Vagina (tissue), 2 donors: ENCODE measurements at places on chromosomes 4 and X.

- no peak for DNase-seq
These were observed 24.5 kb downstream of the SLC25A43 start for GRCh38 chrX:119423631-119424030.

DNA sequence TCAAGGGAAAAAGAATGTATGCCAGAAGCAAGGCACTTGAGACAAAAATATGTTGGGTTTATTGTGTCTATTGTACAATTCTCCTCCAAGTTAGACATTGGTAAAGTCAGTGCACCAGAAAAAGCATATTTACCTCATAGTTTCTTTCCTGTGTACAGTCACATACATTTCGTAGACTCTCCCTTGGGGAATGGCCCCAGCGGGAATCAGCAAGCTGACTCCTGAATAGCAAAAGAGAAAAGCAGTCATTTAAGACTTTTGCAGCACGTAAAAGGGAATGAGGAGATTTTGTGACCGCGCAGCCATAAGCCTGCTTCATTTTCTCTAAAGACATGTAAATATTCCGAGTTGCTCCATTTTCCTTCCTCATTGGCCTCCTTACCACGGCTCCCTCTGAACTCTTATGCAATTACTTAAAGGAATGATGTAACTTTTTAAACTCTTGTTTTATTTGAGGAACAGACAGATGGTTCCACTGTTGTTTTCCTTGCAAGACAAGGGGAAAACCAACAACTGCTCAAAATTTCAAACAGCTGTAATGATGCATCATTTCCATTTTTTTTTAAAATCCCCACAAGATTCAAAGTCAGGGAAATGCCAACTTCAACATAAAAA lies 332.7 kb downstream of the UNC5C start:
- no peak for DNase-seq

DNA sequence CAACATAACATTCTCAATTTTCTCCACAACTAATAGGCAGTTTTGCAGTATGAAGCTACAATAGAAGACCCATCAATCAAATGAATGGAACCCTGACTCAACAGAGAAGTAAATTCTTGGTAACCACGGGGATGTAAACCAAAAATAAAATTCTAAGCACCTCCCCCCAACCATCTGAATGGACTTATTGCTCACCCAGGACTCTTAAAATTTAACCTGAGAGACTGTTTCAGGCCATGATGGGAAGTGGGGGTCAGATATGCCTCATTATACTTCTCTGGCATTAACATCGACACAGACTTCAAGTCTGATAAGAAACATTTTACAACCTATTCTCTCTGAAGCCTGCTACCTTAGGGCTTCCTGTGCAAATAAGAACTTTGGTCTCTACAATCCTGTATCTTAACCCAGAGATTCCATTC lies 620.9 kb downstream of the TLL1 start:
- DNase-seq: no peak

- DNase-seq: no peak
These were observed 8.8 kb downstream of the PLA2G12A start for GRCh38 chr4:109721033-109721432.

GRCh38 chr4:26206339-26206738 lies 114.5 kb upstream of the RBPJ start:
- no peak for DNase-seq

- no peak for DNase-seq
These were observed 1.8 kb downstream of the TAFAZZIN start for GRCh38 chrX:154413142-154413541.

DNA sequence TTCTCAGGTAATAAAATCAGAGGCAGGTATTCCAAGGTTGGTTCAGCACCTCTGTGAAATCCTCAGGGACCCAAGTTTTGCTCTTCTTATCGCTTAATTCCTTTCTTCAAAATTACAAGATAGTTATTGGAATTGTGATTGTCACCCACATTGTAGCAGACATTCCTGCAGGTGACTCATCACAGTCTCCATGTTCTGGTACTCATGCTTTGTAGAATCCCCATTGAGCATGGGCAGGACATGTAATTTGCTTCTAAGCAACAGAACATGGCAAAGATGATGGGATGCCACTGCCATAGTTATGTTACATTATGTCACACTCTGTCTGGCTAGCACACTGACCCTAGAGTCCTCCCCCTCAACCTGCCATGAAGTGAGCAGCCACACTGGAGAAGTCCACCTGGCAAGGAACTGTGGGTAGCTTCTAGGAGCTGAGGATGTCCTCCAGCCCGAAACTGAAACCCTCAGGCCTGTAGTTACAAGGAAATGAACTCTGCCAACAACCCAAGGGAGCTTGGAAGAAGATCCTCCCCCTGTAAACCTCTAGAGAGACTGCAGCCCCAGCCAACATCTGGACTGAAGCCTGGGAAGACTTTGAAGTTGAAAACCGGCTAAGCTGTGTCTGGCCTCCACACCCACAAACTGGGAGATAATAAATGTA lies 58.3 kb upstream of the GUCY1A1 start:
- no peak for DNase-seq

GRCh38 chrX:69614886-69615285 lies 1.0 kb upstream of the EDA start:
- no peak for DNase-seq

GRCh38 chr4:108527723-108528122 lies 92.7 kb upstream of the RPL34 start:
- no peak for DNase-seq

- DNase-seq: no peak
These were observed 406.7 kb upstream of the ACTRT1 start for GRCh38 chrX:128458888-128459287.

GRCh38 chr4:30743897-30744296 lies 23.7 kb downstream of the PCDH7 start:
- DNase-seq: no peak

GRCh38 chr4:75037252-75037651 lies 104.3 kb downstream of the PARM1 start:
- DNase-seq: no peak

DNA sequence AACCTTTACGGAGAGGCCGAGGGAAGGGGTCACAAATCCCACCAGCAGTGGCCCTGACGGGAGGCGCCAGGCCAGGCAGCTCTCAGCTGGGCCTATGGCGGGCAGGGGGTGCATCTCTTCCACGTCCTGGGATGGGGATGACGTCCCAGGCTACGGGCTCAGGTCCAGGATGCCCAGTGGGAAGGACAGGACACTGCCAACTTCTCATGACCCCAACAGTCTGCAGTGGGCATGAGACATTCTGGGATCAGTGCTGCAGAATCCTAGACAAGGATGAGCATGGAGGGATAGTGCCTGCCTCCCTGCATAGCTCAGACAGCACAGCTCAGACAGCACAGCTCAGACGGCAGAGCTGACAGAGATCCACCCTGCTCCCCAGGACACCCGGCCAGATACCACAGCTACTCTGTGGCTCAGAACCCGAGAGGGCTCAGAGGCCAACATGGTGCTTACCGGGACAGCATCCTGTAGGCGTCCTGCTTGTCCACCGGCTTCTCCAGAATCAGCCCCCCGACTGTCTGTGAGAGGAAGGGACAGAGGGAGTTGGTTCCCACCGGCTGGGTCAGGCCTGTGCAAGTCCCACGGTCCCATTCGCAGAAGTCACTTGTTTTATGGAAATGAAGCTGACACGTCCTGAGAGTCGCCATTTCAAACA lies 17.3 kb downstream of the ASMTL start:
- DNase-seq: peak; percentile 72

- no peak for DNase-seq
These were observed 113.0 kb downstream of the MMRN1 start for GRCh38 chr4:90007494-90008167.

DNA sequence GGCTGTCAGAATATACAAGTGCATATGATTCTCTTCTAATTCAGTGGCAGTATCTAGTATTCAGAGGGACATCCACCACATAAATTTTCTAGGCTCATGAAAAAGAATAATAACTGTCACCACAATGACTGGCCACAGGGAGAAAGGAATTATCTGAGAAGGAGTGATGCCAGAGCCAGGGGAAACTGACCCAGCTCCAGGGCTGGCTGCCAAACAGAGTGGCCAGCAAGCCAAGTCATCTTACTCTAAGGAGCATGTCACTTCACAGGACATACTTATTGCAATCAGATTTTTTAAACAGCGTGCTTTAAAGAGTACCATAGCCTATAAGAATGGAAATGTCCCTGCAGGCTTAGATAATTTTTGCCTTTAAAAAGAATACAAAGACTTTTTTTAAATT lies 5.8 kb upstream of the SEPTIN11 start:
- DNase-seq: no peak

- DNase-seq: no peak
These were observed 15.3 kb downstream of the BMX start for GRCh38 chrX:15515931-15516330.

DNA sequence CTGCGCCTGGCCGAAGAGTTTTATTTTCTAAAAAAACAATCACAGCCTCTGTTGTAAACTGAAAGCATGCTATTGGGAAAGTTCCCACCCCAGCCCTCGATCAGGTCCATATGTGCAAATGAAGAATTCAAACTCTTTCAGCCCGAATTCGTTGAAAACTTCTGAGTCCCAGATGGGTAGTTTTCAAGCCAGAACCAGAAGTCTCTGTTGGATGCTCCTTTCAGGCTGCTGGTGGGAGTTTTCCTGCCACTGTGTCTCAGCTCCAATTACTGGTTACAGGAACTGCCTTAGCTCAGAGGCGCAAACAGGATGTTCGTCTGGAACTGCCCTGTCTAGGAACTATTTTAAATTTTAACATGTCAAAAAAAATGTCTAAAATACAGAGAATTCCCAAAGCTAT lies 9.3 kb upstream of the ALG13 start:
- no peak for DNase-seq

GRCh38 chr4:13840502-13841190 lies 213.1 kb upstream of the BOD1L1 start:
- DNase-seq: no peak

DNA sequence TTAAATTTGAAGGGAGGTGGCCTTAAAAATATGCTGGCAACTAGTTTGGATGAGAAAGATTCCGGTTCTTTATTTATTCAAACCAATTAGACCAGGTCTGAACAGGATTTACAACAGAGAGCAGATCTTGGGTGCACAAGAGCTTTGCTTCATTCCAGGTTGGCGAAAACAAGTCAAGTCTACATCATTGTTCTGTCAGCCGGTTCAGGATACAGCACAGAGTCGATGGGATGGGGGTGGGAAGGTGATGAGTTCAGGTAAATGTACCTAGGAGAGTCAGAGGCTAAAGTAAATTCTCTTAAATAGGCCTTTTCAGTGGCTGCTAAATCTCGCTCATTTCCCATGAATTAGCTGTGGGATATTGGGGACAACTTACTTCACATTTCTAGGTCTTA lies 882 bp upstream of the STIM2 start:
- no peak for DNase-seq

DNA sequence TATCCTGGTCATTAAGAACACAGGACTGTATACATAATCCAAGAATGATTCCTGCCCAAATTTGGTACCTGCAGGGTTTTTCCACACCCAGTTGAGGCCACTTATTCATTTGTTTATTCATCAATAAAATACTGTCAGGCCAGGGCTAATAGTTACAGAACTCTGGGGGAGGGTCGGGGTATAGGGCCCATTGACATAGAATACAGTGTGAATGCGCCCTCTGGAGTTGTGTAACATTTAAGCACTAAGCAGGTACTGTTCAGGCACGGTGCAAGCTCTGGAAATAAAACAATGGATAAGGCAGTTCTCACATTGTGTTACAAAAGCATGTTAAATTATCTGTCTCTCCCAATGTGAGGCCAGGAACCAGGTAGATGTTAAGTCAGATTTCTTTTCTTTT lies 30.8 kb upstream of the LRBA start:
- DNase-seq: no peak

GRCh38 chr4:80079255-80079923 lies 6.4 kb upstream of the ANTXR2 start:
- no peak for DNase-seq

DNA sequence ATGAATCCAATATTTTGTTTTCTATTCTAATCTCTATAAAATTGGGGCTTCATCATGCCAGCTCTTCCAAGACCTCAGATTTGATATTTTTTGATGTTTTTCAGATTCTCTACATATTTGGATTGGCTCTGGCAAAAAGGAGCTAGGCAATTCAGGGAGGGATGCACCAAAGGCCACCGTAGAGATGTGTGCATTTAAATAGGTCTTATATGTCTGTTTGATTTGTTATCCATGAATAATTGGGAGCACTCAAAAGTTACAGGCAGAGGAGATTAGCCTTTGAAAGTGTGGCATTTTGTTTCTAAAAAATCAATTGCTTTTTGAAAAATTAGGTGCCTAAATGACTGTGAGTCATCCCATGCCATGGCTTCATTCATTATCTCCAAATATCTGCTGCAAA lies 147.1 kb upstream of the RPS6KA6 start:
- DNase-seq: no peak
